ENCODE measurements at places on chromosomes 5 and 9.
A peak's percentile ranks its signal among the peaks of the same experiment; 100 is the strongest.

- DNase-seq, result no peak
Observed at GRCh38 chr9:125646217-125646616, 60.8 kb downstream of the MAPKAP1 start.

DNA sequence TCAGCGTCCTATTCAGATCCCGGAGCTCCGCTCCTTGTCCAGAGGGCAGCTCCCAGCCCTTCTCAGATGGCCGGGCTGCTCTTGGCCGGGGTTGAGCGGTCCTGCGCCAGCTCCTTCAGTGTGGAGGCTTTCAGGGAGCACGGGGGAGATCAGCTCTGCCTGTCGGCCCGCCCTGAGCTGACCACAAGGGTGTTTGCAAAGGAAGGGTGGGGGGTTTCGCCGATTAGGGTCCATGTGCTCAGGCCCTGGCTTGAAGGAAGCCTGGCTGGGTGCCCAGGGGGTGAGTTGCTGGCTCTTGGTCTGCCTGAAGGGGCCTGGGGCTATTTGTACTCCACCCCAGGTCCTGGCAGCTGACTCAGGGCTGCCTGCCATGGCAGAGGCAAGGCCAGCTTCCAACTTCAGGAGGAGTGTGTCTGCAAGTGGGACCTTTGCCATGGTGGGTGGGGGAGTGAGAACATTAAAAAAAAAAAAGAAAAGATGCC lies 250.1 kb upstream of the KLF4 start:
- no peak for DNase-seq

DNA sequence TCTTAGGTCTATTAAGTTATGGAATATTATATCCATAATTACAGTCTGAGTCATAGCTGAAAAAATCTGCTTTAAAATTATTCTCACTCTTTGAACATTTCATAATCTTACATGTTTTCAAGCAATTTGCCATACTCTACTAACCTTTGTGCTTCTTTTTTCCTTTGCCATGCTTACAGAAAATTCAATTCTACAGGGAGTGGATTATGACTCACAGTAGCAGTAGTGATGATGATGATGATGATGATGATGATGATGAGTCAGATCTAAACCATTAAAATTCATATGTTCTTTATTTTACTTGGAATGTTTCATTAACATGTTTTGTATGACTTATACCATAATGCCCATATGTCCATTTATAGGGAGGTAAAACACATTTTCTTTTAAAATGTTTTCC lies 207.1 kb downstream of the VPS13A start:
- no peak for DNase-seq

DNA sequence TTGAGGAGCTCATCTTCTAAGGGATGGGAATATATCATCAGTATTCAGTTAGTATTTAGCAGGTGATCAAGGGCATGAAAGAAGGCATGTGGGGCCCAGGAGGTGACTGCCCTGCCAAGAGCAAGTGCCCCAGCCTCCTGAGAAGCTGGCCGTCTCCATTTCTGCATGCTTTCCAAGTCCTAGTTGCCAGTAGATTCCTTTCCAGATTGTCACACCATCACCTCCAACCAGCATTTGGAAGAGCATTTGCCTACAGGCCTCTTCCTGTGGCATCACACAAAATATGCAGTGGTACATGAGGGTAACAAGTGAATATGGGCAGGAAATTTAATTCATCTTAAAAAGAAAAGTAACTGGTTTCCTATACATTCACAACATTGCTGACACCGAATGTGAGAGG lies 7.5 kb downstream of the TNFAIP8 start:
- no peak for DNase-seq

DNA sequence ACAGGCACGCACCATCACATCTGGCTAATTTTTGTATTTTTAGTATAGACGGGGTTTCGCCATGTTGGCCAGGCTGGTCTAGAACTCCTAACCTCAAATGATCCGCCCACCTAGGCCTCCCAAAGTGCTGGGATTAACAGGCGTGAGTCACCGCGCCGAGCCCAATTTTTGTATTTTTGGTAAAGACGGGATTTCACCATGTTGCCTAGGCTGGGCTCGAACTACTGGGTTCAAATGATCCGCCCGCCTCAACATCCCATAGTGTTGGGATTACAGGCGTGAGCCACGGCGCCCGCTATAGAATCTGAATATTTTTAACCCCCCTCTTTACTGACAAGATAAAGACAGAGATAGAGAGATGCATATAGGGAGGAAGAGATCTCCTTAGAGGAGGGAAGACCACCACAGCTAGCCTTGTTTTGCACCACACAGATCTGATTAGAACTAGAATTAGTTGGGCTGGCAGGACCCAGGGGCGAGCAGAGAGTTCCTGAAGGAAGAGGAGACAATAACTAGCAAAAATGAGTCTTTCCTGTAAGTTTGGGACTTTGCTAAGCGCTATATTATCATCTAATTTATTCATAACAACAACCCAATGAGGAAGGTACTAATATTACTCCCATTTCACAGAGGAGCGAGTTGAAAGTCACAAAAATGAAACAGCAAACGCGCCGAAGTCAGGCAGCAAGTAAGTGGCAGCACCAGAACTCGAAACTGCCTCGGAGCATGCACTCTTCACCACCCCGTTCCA lies 1.5 kb upstream of the ANKHD1 start:
- DNase-seq, result no peak

DNA sequence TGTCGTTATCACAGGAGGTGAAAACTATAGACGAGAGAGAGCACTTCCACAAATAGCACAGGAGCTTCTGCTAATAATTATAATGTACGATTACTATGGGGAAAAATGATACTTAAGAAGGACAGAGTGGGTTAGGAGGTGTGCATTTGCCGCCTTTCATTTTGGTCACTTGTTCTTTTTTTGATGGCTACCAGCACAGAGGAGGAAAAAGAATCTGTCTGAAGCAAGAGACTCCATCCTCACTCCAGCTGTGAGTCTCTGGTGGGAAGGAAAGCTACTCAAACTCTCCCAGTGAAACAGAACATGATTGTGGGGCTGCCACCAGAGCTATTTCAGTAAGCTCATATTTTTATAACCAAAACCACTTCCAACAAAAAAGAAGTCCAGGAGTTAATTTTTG lies 270.4 kb upstream of the TMEM161B start:
- no peak for DNase-seq

DNA sequence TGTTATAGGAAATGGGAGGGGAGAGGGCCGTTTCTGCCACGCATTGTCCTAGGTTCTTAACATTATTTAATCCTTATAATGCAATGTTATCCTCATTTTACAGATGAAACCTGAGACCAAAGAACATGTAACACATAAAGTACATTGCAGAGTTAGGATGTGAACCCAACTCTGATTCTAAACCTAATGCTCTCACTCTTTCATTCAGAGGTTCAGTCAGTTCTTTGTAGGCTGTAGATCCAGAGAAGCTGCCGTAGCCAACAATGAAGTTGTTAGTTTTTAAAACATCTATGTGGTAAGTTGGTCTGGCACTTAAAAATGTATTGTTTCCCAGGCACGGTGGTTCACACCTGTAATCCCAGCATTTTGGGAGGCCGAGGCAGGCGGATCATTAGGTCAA lies 10.5 kb upstream of the PSMD5 start:
- DNase-seq, result no peak

GRCh38 chr5:123150089-123150488 lies 61.0 kb downstream of the PRDM6 start:
- DNase-seq, result no peak

GRCh38 chr9:137114613-137115393 lies at the start of gene DPP7:
Gene DPP7, minus strand, starts transcription at chr9:137114733. Its CDS starts 20 bp downstream, at chr9:137114713.
- DNase-seq, result peak; percentile 78

- DNase-seq, result no peak
Observed at GRCh38 chr5:154411338-154411737, 34.5 kb upstream of the SAP30L start.

DNA sequence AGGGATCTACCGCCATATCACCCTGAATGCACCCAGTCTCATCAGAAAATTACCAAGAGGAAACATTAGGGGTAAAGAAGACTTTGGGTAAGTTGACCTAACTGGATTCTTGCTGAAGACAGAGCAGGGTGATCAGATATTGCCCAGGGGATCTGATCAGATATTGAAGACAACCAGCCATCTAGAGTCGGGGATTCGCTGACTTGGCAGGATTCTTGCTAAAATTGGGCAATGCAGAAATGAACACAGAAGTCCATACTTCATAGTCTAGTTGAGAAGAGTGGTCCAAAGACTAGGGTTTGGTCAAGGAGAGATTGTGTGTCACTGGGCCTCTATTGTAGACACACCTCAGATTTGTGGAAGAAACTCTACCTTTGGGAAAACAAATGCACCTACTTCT lies 107.2 kb downstream of the SV2C start:
- no peak for DNase-seq

- DNase-seq, result no peak
Observed at GRCh38 chr9:14372437-14373335, 58.7 kb upstream of the NFIB start.
